ENCODE measurements at places on chromosomes 7 and 10.
A peak's percentile ranks its signal among the peaks of the same experiment; 100 is the strongest.

DNA sequence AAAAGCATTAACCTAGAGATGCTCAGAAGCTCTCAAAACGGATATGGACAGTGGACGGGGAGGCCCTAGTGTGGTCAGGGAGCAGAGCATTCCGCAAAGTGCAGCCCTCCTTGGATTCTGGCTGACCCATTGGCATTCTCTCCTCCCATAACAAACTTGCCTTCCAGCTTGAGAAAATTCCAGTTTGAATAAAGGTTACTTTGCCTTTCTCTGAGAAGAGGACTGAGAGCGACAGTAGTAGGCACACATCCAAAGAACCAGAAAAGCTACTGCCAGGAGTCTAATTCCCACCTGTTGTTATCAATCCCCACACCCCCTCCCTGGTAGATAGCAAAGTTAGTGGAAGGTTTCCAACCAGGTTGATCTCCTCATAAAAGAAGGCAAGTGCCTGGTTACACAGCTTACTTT lies 84.7 kb upstream of the TRIL start:
- no peak for DNase-seq

DNA sequence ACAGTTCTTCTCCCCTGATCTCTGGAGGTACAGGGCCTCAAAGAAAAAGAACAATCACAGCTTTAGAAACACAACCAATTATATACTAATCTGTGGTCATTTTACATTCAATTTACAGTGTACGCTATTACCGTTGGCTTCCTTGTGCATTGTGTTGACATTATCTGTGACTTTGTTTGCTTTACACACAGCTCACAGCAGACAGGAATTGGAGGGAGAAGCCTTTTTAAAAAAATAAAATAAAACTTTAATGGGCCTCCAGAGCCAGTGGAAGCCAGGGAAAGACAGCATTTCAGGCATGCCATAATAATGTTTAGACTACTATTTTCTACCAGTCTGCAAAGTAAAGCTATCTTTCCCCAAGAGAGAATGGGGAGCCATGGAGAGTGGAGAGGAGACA lies 179.0 kb upstream of the ADO start:
- DNase-seq = no peak

GRCh38 chr7:464454-465401 lies 54.9 kb downstream of the PDGFA start:
- no peak for DNase-seq

DNA sequence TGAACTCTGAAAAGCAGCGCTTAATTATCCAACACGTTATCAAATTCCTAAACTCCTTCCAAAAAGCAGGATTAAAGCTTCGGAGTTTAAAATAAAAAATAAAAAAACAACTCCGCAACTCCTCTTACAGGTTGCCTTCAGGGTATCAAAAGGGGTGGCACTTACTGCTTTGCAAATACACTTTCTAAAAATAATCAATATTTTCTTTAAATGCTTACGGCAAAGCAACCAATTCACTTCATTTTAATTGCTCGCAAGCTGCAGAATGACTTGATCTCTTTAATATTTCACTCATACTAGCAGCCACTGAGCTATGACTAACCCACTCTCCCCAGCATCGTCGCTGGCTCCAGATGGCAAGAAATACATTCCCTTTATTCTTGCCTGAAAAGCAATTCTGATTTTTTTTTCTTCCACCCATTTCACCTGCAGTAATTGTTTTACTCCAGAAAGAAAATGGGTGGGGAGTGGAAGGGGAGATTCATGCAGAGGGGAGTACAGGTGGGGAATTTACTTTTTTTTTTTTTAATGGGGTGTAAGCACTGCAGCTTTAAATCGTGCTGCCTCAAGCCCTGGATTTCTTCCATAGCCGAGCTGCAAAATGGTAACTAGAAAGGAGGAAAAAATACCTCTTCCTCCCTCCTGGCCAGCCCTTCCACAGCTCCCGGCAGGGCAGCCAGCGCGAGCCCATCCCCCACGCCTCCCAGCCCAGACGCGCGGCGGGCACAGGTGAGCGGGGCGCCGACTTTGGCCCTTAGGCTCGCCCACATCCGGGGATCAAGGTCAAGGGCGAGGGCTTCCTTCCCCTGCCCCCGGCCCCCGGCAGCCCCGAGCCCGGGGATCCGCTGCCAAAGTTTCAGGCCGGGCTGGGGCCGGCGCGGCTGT lies 54.2 kb upstream of the FHIP2A start:
- DNase-seq = peak; percentile 76

DNA sequence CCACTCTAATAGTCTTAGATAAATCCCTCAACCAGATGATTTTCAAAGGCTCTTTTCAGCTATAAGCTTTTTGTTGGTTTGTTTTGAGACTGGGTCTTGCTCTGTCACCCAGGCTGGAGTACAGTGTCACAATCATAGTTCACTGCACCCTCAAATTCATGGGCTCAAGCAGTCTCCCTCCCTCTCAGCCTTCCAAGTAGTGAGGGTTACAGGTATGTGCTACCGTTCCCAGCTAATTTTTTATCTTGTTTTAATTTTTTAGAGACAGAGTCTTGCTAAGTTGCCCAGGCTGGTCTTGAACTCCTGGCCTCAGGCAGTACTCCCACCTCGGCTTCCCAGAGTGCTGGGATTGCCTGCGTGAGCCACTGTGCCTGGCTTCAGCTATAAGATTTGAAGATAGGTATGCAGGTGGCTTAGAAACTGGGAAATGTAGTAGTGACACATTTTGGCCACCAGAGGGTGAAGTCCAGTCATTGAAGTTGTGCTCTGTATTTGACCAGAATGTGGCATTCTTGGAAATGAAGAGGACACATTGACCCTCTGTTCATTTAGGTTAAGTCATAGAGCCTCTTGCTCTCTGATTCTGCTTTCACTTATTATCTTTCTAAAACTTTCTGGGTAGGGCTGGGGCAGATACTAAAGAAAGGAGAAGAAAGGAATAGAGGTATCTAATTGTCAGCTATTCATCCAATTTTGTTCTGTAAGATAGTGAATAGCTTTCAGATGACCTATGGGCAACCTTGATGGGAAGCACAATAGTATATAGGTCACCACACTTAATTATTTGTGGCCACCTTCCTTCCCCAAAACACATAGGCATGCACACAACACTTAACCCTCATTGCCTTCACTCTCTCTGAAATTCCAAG lies 36.0 kb downstream of the R3HCC1L start:
- DNase-seq = peak; percentile 40

DNA sequence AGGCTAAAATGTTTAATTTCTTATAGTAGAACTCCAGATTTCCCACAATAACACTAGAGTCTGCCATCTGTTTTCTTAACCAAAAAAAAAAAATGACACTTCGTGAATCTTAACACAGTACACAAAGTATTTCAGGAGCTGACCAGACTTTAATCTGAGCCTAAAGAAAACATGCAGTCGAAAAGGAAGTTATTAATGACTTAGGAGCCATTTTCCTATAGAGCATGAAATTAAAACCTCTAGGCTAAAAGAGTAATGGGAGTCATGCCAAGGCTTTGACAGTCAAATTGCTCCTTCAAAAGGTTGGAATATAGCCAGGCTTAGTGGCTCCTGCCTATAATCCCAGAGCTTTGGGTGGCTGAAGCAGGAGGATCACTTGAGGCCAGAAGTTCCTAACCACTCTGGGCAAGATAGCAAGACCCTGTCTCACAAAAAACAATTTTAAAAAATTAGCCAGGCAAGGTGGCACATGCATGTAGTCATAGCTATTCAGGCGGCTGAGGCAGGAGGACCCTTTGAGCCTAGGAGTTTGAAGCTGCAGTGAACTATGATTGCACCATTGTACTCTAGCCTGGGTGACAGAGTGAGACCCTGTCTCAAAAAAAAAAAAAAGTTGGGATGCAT lies 13.6 kb downstream of the MICU1 start:
- no peak for DNase-seq

- peak; percentile 11 for DNase-seq
Observed at GRCh38 chr10:125599194-125599593, 83.8 kb downstream of the TEX36 start.

- no peak for DNase-seq
Observed at GRCh38 chr10:34193931-34194626, 621.0 kb downstream of the PARD3 start.

DNA sequence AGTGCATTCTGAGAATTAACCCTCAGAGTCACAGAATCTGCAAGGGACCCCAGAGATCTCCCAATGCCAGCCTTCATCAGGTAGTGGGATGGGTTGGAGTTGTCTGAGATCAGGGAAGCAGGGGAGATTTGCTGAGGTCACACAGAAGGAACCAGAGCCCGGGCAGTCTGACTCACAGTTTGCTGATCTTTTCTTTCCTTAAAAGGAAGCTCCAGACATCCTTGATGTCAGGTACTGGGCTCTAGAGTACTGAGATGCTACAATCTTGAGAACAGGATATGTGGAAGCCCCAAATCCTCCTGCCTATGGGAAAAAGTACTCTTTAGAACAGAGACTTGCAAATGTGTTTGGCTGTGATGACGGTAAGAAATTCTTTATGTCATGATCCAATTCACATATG lies 706 bp downstream of the TBATA start:
- DNase-seq = no peak

DNA sequence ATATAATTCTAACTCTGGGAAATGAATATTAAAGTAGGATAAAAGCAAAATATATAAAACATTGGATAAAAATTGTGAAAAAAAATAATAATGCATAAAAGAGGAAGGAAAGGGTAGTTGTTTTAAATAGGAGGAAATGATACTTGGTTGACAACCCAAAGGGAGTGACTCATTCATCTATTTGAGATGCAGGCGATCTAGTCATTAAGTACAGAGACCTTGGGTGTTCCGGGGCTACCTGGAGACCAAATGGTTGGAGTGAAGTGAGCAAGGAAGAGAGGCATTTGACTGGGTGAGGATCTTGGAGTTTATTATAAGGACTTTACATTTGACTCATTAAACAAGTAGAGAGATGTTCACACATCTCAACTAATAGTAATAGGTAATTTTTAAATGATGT lies 111.0 kb downstream of the LRRTM3 start:
- DNase-seq = peak; percentile 75

DNA sequence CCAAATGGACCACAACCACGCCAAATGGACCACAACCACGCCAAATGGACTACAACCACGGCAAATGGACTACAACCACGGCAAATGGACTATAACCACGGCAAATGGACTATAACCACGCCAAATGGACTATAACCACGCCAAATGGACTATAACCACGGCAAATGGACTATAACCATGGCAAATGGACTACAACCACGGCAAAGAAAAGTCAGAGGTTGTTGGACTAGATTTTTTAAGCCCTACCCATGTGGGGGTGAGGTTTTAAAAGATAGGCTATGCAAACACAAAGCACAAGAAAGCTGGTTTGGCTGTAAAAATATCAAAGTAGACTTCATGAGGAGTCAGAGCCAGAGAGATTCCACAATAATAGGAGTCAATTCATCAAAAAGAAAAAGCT lies 55.8 kb downstream of the NCAPG2 start:
- no peak for DNase-seq

- no peak for DNase-seq
Observed at GRCh38 chr10:131746785-131747184, 154.0 kb upstream of the PPP2R2D start.

Measured in RPMI8226 (cell line).